ENCODE measurements at places on chromosomes 6 and 20. TPM values are rescaled to one million over a fixed set of nuclear protein-coding genes. Genes with fewer than 3 reads are reported as not detected.

- DNase-seq: no peak
These were observed 87.8 kb downstream of the PLEKHG1 start for GRCh38 chr6:150687508-150687907.

GRCh38 chr6:15874821-15875220 lies 212.0 kb upstream of the DTNBP1 start:
- DNase-seq: peak; percentile 38

PRR18 gene
- total RNA-seq: under 0.01 TPM

PGC gene
- total RNA-seq: not detected

MDFI gene
- 61.3 TPM for total RNA-seq

RSPO3 gene
- total RNA-seq: not detected

EBF4 gene
- total RNA-seq: 0.64 TPM

LRP11 gene
- total RNA-seq: 129 TPM

SIRPD gene
- total RNA-seq: not detected

GRCh38 chr6:117955684-117956256 lies 48.7 kb downstream of the SLC35F1 start:
- DNase-seq: no peak

DNA sequence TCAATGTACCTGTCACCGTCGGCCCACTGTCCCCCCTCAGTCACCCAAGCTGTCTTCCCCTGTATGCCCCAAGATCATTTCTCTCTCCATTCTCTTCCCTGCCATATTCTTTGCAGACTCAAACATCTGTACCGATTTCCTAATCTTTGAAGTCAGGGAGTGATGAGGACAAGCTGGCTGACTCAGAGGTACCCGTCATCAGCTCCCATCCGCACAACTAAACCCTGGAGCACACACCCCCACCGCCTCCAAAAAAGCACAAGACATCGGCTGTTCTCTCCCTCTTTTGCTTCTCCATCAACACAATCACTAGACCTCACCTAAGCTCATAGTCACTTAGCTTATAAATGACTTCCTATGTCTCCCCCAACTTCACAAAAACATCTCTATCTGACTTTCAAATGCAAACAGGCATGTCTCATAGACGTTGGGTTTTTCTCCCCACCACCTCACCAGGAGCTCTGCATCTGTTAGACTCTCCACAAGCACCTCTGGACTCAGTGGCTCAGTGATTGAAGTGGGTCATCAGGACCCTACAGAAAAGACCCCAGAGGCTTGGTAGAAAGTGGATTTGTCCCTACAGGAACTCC lies 11.5 kb upstream of the NFATC2 start:
- DNase-seq: no peak
